ENCODE measurements at places on chromosomes 16 and 17.

GRCh38 chr17:79075446-79075750 is 774 bp downstream of the ENGASE start:
- no peak for DNase-seq
- H3K27ac ChIP-seq = peak overlapping the region; percentile 71
- peaks cover 12% of the 10 kb centered on the region for H3K36me3 ChIP-seq
- peaks cover 1% of the 10 kb centered on the region for H3K27me3 ChIP-seq
- H3K4me3 ChIP-seq = peak overlapping the region; percentile 74

DNA sequence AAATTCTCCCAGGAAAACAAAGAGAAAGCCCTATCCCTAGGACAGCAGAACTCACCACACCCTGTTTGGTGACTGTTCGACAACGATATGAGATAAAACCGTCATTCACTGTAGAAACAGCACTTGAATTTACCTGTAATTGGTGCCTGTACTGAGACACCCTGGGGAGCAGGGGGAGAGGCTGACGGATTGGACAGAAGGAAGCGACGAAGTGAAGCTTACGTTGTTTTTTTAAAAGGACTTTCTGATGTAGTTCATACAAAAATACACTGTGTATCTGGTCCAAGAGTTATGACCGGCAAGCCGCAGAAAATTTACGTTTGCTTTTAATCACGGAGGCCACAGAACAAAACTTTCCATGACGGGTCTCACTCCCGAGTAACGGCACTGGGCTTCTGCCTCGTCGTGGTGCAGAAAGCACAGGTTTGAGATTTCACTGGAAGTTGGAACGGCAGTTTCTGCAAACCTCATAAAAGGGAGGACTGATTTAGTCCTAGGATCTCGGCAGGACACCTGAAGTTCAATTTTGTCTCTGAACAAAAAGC is 9.7 kb downstream of the NXN start:
- no peaks in the 10 kb centered on the region for H3K36me3 ChIP-seq
- no peak overlapping the region for H3K27ac ChIP-seq
- no peak overlapping the region for H3K4me3 ChIP-seq
- no peak for DNase-seq
- no peaks in the 10 kb centered on the region for H3K4me1 ChIP-seq
- H3K27me3 ChIP-seq = peaks cover 5% of the 10 kb centered on the region

DNA sequence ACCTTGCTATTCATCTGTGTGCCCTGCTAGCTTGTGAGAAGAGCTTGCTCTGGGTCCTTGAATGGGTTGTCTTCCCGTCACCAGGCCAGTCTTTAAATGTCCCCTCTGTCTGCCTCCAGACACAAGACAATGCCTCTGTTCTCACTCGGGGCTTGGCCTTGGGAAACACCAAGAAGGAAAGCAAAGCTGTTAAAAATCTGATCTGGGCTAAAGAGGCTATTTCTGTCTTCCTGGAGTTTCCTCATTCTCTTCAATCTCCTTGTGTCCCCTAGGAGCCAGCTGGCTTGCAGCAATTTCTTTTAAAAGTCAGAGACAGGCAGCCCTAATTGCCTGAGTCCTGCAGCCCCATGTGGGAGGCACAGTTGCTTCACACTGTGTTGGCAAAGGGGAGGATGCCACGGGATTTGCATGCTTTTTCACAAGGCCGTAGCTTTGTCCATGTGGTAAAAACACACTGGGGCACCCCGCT is 2.5 kb downstream of the DNAI2 start:
- H3K36me3 ChIP-seq = no peaks in the 10 kb centered on the region
- H3K4me3 ChIP-seq = no peak overlapping the region
- H3K4me1 ChIP-seq = peaks cover 9% of the 10 kb centered on the region
- no peak overlapping the region for H3K27ac ChIP-seq

- H3K4me3 ChIP-seq = no peak overlapping the region
- no peak overlapping the region for H3K27ac ChIP-seq
- peaks cover 32% of the 10 kb centered on the region for H3K4me1 ChIP-seq
- DNase-seq = no peak
These were observed 104.4 kb downstream of the CMIP start for GRCh38 chr16:81548876-81549546.

DNA sequence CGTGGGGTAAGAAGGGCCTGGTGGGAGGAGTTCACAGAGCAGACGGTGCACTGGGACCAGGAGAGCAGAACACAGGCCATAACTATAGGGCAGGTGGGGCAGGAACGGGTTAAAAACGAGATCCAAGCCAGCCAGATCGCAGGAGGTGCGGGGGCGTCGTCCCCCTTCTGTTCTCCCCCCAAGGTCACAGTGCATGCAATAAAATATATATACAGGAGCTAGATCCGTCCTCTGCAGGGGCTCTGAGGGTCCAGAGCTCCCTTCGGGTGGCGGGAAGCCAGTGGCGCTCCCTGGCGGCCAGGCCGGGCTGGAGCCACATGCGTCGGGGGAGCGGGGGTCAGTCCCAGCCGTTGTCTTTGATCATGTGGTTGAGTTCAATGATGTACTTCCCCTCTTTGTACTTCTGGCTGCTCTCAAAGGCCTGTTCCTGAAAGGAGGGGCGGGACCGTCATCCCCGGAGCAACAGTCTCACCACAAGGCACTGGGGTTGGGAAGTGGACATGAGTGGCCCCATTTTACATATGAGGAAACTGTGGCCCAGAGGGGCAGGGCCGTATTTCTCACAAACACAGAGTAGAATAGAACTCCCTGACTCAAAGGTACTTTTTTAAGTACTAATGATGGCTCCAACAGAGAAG is 768 bp upstream of the TBX6 start:
- peak overlapping the region; percentile 88 for H3K4me3 ChIP-seq
- no peaks in the 10 kb centered on the region for H3K27me3 ChIP-seq
- peaks cover 27% of the 10 kb centered on the region for H3K4me1 ChIP-seq
- DNase-seq = peak; percentile 84
- peak overlapping the region; percentile 89 for H3K27ac ChIP-seq
- peaks cover 11% of the 10 kb centered on the region for H3K36me3 ChIP-seq

- DNase-seq = no peak
- no peaks in the 10 kb centered on the region for H3K4me1 ChIP-seq
- no peaks in the 10 kb centered on the region for H3K27me3 ChIP-seq
- no peak overlapping the region for H3K27ac ChIP-seq
These were observed 4.9 kb upstream of the ANKFN1 start for GRCh38 chr17:56148333-56148732.

- peak overlapping the region; percentile 41 for H3K27ac ChIP-seq
- peaks cover 7% of the 10 kb centered on the region for H3K36me3 ChIP-seq
- DNase-seq = no peak
- no peaks in the 10 kb centered on the region for H3K4me1 ChIP-seq
- no peak overlapping the region for H3K4me3 ChIP-seq
- H3K27me3 ChIP-seq = no peaks in the 10 kb centered on the region
These were observed 13.6 kb downstream of the KATNB1 start for GRCh38 chr16:57749101-57749692.
